ENCODE measurements at places on chromosomes 7 and 10.

DNA sequence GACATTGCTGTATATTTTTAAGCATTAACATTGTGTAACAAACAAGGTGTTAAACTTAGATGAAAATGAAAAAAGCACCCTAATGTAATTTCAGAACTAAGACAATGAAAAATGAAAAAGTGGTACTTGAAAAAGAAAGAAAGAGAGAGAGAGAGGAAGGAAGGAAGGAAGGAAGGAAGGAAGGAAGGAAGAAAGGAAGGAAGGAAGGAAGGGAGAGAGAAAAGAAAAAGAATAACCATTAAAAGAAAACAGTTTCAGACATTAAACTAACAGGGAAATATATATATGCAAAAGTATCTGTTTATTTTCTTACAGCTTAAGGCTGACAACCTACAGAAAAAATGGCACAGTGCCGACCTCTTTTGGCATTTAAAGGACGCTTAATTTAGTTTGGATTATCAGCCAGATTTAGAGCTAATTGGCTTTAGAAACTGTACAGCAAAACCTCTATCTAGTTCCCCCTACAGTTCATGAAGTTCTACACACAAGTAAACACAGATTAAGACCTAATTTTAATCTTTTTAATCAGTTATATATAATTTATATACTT is 13.8 kb downstream of the MTERF1 start:
- DNase-seq: no peak

DNA sequence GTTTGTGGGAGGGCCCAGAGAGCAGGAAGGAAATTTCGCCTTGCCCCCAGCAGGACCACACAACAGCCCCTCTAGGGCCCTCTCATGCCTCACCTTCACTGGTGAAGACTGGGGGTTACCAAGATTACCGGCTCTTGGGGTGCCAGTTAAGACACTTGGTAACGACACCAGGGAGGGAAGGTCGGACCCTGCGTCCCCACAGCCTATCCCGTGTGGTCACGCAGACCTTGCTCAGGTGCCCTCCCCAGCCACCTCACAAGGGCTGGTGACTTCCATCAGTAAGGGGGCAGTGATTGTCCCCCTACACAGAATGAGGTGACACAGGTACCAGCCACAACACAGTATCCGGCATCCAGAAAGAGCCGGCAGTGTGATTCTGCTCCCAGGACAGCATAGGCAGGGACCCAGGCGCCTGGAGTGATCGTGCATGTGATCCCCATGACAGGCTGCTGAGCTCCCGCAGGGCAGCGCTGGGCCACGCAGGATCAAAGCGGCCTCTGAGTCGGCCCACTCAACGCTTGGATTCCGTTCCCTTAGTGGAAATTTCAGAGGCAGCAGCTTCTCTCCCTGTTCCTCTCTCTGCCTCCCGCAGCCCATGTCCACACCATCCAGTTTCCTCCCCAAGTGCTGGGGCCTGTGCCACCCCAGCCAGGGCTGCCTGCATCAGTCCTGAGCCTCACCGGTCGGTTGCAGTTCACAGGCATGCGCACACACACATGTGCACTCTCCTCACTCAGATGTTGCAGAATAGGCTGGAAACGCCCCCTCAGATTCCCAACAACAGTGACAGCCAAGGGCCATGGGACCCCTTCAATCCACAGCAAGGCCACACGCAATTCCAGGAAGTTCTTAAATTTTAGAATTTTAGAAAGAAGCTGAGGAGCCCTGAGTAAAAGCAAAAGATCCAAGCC is 35.8 kb downstream of the CAMK2B start:
- no peak for DNase-seq

GRCh38 chr10:90906596-90906995 is 14.3 kb downstream of the ANKRD1 start:
- no peak for DNase-seq

GRCh38 chr7:152519290-152519689 is 83.5 kb upstream of the KMT2C start:
- no peak for DNase-seq

- no peak for DNase-seq
These were observed 710 bp downstream of the MRPL43 start for GRCh38 chr10:100986623-100986951.

GRCh38 chr7:106381252-106381651 is 96.5 kb upstream of the NAMPT start:
- DNase-seq: no peak

- DNase-seq: no peak
These were observed 653.7 kb upstream of the SEMA3D start for GRCh38 chr7:85840554-85840953.

DNA sequence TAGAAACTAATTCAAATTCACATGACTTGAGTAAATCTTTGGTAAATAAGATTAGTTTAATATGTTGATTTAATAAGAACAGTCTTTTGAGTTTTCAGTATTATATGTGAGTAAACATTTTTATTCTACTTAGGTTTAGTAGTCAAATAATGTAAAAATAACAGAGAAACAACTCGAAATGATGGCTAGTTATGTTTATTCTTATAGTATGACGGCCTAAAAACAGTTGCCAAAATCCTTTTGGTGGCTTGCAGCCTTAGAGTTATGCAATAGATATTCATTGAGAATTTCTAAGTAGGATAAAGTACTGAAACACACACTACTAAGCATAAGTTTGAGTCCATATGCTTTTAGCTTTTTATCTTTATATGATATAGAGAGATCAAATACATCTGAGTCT is 184.8 kb downstream of the GNAI1 start:
- no peak for DNase-seq

GRCh38 chr10:69576334-69577011 is 3.3 kb upstream of the NEUROG3 start:
- DNase-seq: no peak

- no peak for DNase-seq
These were observed 56.6 kb downstream of the ELMO1 start for GRCh38 chr7:37391791-37392672.

DNA sequence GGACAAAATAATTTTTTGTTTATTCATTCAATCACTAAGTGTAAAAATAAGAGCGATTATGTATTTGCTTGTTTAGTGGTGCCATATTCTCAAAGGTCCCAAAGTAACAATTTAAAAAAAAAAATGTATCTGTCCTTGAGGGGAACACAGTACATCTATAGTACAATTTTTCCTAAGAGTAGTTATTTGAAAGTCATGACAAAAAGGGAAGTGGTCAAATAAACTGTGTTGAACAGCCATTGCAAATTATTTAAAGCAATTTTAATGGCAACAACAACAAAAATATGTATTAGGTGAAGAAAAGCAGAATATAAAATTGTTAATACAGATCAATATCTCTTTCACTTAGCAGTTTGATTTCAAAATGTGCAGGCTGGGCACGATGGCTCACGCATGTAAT is 943.5 kb downstream of the CNTNAP2 start:
- DNase-seq: no peak

DNA sequence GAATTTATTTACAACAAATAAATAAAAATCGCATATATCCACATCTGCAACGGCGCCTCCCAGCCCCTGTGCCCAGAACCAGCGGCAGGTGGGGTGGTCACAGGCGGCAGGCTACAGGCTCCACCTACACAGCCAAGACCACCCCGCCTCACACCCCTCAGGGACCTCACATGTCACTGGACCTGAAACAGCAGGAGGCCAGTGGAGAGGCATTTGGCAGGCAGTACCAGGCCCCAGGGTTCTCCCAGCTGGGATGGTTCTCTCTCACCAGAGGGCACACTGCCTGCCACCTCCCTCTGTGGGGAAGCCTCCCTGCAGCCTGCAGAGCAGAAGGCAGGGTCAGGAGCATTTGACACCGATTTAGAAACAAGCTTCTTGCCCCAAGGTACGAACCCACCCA is 81.5 kb downstream of the MAD1L1 start:
- no peak for DNase-seq

Measured in cerebellar nuclear complex (tissue), 1 donor.